Iris pigment epithelial cell (primary cell): ENCODE measurements at places on chromosomes 16 and 17.

DNA sequence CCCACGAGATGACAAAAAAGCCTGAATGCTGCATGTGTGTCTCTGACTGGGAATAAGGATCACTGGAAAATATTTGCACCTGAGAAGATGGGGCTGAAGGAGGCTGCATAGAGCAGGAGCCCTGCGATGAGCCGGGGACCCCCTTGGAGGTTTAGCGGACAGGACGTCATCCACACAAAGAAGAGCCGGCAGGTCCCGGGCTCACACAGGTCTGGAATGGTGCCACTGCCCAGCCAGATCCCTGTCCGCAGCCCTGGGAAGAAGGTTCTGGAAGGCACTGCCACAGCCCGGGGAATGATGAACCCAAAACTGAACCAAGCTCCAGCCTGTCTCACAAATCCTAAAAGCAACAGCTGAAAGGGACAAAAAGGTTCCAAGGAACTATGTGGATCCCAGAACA, 101.8 kb downstream of the ANKRD11 start:
- DNase-seq: no peak

- peak; percentile 0 for DNase-seq
Observed at GRCh38 chr16:62190426-62190825, 154.2 kb upstream of the CDH8 start.

DNA sequence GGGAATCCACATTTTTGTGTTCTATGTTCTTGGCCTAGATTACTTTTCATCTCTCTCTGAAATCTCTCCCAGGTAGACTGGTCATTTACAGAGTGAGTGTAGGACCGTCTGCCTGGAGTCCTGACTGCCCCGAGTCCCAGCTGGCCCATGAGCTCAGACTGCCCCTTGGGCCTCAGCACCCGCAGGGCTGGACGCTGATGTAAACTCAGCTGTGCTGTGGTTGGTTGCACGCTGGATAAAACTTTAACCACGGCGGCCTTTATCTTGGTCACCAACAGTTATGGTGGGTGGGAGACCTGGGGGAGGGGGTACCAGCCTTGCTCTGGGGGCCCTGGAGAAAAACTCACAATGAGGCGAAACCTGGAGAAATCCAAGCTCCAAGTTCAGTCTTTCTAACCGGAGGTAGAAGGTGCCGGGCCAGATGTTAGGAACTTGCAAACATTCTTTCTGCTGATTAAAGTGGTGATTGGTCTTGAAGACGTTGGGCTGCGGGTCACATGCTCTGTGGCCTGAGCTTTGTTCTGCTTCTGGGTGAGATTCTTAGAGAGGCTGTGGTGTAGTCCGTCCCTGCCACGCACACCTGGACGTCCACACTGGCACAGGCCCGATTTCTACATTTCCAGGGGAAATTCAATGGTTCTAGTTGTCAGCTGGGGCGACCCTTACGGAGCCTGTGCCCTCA, 6.9 kb downstream of the METRNL start:
- DNase-seq: no peak

DNA sequence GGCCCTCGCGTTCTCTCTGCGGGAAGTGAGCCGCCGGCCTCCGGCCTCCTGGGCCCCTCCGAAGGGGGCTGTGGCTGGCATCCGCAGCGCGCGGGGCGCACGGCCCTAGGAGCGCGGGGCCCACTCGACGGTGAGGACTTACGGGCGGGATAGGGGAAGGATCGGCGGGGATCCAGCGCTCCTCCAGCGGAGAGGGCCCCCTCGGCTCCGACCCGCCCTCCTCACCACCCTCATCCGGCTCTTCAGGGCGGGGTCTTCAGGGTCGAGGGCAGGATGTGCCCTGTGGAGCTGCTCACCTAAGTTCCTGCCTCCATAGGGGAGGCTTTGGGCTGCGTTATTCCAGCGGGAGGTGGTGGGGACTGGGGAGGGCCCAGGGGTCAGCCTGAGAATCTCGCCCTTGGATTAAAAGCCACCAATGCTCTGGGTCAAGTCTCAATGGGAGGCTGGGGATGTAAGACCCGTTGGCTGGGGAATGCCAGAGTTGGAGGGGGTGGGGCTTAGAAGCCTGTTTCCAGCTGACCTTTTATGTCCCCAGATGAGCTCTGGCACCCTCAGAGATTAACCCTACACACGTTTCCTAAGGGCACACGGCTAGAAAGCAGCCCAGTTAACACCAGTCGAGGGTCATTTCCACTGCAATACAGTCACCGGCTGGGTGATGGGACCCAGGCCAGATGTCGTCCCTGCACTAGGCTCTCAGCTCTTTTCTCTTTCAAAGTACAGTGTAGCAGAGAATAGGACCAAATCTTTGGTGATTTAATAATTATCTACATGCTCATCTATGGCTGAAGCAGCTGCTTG, 13.4 kb downstream of the TBX2 start:
- no peak for DNase-seq

GRCh38 chr16:80092681-80093080, 448.1 kb upstream of the DYNLRB2 start:
- DNase-seq: peak; percentile 20

DNA sequence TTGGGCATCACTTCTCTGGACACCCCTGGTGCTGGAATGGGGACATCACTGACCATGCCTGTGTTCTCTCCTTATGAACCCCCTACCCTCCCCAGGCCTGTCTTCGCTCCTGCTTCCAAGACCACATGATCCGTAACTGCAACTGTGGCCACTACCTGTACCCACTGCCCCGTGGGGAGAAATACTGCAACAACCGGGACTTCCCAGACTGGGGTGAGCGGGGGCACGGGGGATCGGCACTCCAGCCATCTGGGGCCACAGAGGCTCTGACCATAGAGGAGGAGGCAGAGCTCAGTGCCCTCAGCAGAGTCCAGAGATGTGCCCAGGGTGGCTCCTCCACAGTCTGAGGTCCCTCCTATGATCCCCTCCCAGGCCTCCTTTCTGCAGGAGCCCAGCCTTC, 73.5 kb downstream of the SCNN1B start:
- no peak for DNase-seq

GRCh38 chr17:28885363-28885762, 12.2 kb downstream of the FLOT2 start:
- DNase-seq: no peak

DNA sequence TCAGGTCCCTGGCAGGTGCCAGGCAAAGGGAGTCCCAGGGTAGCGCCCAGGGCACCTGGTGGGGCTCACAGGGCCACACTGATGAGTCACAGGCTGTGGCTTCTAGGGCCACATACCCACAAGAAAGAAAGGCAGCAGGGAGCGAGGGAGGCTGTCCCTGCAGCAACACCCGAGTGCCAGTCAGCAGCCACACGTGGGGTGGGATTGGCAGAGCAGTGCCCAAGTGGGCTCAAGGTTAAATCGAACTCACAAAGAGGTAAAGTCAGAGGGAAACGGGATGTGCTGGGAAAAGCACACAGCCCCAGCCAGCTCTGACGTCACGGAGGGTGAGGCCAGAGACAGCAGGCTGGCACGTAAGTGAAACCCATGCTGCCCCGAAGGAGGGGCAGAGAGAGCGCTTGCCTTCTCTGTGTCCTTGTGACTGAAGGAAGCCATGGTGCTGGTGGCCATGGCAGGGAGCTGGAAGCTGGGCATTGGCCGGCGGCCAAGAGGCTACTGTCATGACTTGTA, 33.8 kb downstream of the FA2H start:
- no peak for DNase-seq

- DNase-seq: no peak
Observed at GRCh38 chr17:75459590-75460267, 3.3 kb downstream of the TMEM94 start.

- no peak for DNase-seq
Observed at GRCh38 chr16:89049484-89050118, 44.1 kb upstream of the ACSF3 start.
